ENCODE measurements at places on chromosomes 5 and 9. TPM values are rescaled to one million over a fixed set of nuclear protein-coding genes. Genes with fewer than 3 reads are reported as not detected.

DNA sequence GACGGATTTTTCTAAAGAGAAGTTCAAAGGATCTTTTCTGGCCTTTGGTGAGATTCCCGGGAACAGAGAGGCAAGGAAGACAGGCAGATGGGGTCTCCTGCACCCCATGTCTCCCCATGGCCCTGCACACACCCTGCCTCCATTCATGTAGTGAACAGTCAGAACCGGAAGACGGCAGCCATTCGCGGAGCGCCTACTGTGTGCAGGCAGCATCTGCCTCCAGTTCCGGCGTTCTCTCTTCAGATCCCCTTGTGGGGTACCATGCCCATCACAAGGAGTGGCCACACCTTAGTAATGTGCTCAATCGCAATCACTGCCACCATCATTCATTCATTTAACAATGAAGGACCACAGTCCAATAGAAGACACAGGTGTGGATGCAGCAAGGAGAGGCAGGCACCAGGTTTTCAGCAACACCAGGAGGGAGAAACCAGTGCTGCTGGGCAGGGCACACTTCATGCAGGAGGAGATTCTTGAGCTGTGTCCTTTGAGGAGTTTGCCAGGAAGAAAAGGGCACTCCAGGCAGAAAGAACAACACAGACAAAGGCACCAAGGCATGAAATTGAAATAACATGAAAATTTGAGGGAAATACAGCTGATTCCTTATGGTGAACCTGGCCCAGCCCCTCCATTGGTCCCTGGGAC is 171.5 kb upstream of the PHYKPL start:
- no peak for DNase-seq

DNA sequence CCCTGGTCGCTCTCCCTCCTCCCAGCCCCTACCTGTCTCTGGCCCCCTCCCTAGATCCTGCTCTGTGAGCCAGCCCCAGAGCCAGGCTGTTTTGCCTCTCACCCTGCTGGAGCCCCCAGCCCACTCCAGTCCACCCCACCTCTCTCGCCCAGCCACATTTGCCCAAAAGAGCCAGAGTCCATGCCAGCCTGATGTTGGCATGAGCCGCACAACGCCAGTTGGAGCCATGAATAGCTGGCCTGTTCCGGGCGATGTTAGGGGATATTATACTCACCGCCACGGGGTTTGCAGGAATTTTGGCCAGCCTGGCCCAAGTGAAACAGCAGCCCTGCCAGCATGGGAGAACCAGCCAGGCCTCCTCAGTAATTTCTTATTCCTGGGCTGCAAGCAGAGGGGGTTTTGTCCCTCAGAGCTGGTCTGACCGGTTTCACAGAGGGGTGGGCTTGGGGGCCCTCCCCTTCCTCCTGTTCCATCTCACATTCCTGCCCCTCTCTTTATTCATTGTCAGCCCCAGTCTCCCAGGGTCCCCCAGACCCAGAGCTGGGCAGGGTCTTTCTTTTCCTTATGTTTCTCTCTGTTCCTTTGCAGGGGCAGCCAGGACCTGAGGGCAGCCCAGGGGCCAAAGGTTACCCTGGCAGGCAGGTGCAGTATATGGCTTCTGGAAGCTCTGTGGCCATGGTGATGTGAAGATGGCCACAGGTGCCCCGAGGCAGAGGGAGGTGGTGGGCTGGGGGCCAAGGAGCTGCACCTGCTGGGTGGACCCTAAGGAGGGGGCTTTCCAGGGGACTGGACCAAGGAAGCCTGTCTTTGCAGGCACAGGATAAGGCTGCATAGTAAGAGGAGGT is 50.1 kb downstream of the COL27A1 start:
- DNase-seq, result peak; percentile 66

TAF1L gene
- total RNA-seq, result not detected

POLR3G gene
- 126 TPM for total RNA-seq

GRCh38 chr5:72109625-72110024 is 2.4 kb downstream of the MAP1B start:
- DNase-seq, result no peak

DNA sequence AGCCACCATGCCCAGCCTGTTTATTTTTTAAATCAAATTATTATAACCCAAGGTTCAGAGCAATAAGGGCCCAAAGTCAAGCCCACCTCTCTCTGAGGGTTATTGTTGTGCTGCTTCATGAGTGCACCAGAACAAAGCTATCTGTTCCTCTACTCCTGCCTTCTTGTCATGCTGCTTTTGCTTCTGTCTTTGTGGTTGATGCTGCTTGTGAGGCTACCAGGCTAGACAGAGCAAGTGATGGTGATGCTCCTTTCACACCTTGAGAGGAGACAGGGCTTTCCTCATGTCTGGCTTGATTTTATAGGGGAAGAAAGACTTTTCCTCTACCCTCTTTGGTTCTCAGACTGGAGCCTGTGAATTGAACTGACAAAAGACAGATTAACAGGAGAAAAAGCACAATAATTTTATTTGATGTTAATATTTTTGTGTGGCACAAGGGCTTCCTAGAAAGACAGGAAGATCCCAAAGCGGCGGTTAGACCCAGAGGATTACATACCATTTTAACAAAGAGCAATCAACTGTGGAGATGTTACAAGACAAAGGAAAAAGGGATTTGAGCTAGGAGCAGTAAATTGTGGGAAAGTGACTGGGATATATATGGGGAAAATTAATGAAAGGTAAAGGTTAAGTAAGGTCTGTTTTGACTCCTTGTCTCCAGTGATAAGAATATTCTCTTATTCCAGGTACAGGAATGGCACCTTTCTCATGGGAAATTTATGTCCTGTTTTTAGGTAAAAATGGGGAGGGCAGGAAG is 4.4 kb upstream of the CD180 start:
- no peak for DNase-seq

DNA sequence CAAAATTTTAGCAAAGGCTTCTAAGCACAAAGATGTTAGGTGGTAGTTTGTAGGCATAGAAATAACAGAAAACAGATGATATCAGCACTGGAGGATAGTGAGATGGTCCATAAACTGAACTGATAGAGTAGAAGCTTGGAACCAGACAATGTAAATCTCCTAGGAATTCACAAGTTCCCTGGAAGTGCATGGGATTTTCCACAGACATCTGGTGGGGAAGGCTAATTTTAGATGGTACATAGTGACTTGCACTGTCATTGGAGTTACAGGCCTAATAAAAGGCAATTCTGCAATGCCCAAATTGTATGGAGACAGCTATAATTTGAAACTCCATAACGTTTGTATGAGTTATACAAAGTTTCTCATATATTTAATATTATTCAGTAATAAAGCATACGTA is 653.0 kb upstream of the MEF2C start:
- no peak for DNase-seq

GRCh38 chr9:97388721-97389238 is 23.1 kb upstream of the TDRD7 start:
- peak; percentile 46 for DNase-seq

FAM78A gene
- total RNA-seq, result 3.4 TPM

WWC1 gene
- total RNA-seq, result 15.5 TPM

DNA sequence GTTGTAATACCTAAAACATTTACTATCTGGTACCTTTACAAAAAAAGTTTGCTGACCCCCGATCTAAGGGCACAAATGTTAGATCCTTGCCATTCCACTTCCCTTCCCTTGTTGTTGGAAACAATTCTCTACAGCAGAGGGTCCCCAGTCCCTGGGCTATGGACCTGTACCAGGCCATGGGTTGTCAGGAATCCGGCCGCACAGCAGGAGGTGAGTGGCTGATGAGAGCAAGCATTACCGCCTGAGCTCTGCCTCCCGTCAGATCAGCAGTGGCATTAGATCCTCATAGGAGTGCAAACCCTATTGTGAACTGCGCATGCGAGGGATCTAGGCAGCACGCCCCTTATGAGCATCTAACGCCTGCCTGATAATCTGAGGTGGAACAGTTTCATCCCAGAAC is 248.5 kb downstream of the AP3B1 start:
- DNase-seq, result peak; percentile 32

GRCh38 chr5:89443508-89443907 is 560.5 kb upstream of the MEF2C start:
- DNase-seq, result no peak

DNA sequence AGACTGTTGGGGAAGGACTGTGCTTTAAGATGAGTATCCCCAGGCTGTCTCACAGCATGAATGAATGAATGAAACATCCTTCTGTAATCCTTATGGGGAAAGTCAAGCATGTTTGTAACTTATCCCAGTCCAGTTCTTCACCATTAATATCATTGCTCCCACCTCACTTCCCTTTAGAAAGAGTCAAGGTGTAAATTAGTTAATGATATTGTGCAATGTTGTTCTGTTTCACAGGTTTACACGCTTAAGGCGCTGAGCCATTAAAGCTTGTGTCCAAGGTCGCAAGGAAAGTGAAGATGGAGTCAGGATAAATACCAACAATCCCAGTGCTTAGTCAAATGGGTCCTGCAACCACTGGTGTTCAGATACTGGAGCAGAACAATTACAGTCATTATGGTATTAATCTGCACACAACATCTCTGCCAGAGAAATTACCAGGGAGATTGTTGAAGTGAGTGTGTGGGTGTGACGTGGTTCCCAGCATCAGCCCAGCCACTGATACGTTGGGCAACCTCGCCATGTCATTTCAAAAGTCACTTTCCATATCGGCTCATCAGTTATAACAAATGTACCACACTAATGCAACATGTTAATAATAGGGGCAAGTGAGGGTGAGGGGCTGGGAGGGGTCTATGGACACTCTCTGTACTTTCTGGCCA is 1.5 kb upstream of the MYO10 start:
- DNase-seq, result no peak

DNA sequence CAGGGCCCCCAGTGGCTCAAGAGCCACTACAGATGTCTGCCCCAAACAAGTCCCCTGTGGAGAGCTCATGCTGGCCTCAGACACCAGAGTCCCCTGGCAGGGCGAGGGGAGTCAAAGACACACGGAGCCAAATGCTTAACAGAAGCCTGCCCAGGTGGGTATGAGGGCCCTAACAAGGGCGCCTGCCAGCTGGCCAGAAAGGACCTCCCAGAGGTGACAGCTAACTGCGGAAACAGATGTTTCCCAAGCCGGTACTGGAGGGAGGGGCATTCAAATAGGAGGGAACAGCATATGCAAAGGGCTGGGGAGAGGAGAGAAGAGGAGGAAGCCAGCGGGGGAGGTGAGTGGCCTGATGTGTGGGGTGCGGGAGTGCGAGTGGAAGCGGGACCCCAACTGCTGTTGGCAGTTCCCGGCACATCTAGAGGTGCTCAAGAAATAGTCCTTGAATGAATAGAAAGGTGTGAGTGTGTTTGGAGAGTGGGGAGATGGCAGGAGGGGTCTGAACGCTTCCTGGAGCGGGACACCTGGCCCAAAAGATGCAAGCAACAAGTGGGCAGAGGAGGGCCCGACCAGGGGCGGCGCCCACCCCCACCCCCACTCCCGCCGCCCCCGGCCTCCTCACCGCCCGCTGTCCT is 824 bp downstream of the MXD3 start:
- DNase-seq, result peak; percentile 65

GRCh38 chr9:134424818-134425217 is 98.6 kb downstream of the RXRA start:
- peak; percentile 76 for DNase-seq

DNA sequence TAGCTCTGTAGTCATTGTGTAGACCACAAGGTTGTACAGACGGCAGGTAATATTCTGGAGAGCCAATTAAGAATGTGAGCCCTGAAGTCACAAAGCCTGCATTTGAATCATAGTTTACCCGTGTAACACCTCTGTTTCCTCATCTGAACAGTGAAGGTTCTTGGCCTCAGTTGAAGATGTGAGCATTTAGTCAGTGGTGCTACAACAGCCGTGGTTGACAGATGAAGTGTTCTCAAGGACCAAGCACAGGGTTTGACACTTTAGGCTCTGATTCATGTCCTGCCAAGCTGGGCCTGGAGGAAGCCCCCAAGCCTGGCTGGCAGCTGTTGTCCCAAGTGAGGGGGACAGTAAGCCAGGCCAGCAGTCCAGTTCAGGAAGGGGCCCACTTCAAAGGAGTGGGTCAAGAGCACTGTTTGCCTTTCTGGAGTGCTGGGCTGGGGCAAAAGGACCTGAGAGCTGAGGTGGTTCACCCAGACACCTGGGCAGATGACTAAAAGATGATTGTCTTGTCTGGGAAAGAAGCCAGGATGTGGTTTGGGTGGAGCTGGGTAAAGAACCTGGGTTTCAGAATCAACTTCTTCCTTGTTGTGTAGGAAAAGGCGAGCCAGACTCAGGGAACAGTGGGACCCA is 20.7 kb downstream of the FAXDC2 start:
- DNase-seq, result no peak

PPP2R2B gene
- total RNA-seq, result 75.5 TPM

- DNase-seq, result no peak
Measured at GRCh38 chr9:123556464-123557435, 200.8 kb downstream of the CRB2 start.

DNA sequence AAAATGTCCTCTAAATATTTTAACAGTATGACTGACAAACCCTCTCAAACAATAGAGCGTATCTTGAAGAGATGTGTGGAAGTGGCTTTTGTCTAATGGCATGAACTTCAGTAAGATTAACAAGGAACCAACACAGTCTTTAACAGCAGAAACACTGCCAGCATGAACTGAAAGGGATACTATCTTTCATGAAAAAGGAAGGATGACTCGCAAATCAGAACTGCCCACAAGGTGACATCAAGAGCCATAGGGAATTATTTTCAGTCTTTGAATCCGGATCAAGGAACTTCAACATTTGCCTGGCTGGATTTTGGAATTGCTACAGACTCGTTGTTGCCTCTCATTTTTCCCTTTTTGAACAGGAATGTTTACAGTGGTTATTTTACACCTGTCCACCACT is 5.1 kb upstream of the HEXB start:
- DNase-seq, result no peak

DNA sequence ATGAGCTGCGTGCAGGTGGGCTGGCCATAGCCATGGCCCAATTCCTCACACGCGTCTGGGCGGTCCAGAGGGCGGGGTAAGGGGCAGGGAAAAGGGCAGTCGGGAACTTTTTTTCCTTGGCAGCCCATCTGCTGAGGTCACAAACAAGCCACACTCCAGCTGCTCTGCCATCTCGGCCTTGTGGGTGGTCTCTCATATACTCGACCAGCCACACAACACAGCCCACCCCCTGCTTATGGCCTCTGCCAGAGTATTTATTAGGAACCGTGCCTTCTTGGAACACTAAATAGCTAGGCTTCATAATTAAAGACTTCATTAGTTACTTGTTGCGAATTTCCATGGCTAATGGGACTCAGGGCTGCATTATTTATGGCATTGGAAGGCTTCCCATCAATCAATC is 98.5 kb upstream of the LHFPL2 start:
- no peak for DNase-seq

GRCh38 chr9:118985851-118986250 is 383.4 kb downstream of the BRINP1 start:
- DNase-seq, result no peak

HAVCR2 gene
- total RNA-seq, result 0.18 TPM

DNA sequence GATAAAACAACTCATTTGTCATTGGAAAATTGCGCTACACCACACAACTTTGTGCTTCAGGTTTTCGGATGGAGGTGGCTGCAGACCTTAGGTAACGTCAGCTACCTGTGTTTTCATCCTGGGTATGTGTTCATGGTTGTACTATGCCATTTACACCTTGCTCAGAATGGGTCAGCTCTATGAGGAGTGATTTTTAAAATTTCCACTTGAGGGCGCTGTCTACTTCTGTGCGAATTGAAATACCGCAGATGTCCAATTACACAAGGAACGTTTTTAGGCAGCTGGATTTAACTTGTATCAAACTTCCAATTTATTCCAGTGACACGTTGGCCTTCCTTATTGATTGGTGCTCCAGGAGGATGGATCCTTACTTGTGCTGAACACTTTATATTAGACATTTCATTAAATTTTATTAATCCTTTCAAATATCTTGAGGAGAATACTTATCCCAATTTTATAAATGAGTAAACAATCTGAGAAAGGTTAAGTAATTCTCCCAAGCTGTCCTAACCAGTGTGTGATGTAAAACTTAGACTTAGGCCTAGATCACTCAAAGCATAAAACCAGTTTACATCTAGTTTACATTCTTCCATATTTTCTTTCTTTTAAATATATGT is 23.4 kb downstream of the DMRTA1 start:
- no peak for DNase-seq

Data from H7 (cell line).